Upper lobe of right lung (tissue), 1 donor: ENCODE measurements at places on chromosomes 13 and 19. TPM values are rescaled to one million over a fixed set of nuclear protein-coding genes. Genes with fewer than 3 reads are reported as not detected.
A peak's percentile ranks its signal among the peaks of the same experiment; 100 is the strongest.

DNA sequence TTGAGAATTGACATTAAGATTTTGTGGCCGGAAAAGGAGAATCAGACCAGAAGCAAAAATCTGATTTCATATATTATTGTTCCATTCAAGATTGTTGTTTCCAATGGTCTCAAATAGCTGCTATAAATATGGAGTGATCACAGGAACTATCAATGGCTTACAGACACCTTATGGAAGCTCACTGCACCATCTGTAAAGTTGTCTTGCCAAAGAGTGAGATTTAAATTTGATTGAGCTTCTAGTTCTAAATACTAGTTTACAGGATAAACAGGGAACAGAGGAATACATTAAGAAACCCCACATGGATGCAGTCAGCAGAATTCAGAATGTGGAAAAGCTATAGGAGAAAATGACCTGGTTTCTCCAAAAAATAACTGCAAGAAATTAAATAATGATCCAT is 47.0 kb upstream of the CALM3 start:
- no peak overlapping the region for H3K4me3 ChIP-seq
- H3K36me3 ChIP-seq = no peaks in the 10 kb centered on the region
- DNase-seq = no peak
- H3K27ac ChIP-seq = no peak overlapping the region
- no peaks in the 10 kb centered on the region for H3K27me3 ChIP-seq

DNA sequence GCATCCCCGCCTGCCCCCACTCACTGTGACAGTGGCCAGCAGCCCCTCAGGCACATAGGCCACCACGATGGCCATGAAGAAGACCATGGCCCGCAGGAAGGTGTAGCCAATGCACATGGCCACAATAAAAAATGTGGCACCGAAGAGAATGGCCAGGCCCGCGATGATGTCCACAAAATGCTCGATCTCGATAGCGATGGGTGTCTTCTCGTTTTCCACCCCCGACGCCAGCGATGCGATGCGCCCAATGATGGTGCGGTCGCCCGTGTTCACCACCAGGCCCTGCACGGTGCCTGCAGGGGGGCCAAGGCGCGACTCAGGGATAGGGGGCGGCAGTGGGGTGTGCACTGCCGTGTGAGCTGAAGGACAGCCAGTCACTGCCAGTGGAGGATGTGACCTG is 3.7 kb downstream of the ATP4A start:
- no peak for DNase-seq
- H3K4me1 ChIP-seq = peaks cover 6% of the 10 kb centered on the region
- H3K4me3 ChIP-seq = no peak overlapping the region
- H3K27me3 ChIP-seq = peaks cover 21% of the 10 kb centered on the region
- H3K36me3 ChIP-seq = no peaks in the 10 kb centered on the region
- H3K27ac ChIP-seq = no peak overlapping the region

The FOSB gene
- 3.6 TPM for total RNA-seq

DNA sequence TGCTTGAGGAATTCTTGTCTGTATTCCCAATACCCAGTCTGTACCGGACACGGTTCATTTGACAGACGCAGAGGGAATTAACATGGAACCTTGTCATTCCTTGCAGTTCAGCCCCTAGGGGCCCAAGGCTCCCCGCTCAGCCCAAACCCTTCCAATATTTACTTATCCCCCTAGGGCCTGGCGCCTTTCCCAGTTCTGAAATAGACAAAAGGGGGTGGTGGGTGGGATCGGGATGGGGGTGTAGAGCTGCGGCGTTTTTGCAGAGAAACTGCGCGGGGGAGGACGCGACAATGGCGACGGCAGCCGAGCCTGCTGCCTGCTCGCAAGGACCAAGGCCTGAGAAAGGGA is 583 bp downstream of the AKAP8L start:
- H3K27me3 ChIP-seq = no peaks in the 10 kb centered on the region
- no peak for DNase-seq
- peaks cover 36% of the 10 kb centered on the region for H3K4me1 ChIP-seq
- peak overlapping the region; percentile 91 for H3K27ac ChIP-seq
- peak overlapping the region; percentile 100 for H3K4me3 ChIP-seq

The PEAK3 gene
- total RNA-seq = 4.5 TPM

DNA sequence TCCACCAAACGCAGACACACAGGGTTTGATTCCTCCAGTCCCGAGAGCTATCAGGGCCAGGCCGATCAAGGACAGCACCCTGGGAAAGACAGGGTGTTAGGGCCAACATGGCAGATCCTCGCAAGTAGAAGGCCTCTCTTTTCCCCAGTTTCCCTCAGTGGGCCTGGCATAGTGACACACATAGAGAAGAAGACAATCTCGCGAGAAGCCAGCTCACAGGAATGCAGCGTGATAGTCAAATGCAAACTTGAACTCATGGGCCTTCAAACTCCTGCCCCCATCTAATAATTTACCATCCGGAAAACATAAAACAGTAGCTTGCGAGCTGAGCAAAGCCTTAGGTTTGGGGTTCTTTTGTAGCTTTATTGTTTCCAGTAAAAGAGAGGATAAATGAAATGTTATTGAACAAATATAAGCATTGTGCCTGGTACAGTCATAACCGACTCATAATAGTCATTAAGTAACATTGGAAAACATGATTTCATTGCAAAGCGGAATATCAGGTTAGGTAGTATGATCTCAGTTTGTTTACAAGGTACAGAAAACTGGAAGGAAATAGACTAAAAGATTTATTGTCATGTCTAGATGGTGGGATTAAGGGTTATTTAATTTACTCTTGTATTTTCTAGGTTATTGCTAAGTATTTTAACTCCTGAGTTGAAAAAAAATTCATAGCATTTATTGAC is 30.5 kb downstream of the SLC15A1 start:
- no peak overlapping the region for H3K4me3 ChIP-seq
- no peaks in the 10 kb centered on the region for H3K36me3 ChIP-seq
- H3K27me3 ChIP-seq = no peaks in the 10 kb centered on the region
- H3K27ac ChIP-seq = no peak overlapping the region
- no peak for DNase-seq

DNA sequence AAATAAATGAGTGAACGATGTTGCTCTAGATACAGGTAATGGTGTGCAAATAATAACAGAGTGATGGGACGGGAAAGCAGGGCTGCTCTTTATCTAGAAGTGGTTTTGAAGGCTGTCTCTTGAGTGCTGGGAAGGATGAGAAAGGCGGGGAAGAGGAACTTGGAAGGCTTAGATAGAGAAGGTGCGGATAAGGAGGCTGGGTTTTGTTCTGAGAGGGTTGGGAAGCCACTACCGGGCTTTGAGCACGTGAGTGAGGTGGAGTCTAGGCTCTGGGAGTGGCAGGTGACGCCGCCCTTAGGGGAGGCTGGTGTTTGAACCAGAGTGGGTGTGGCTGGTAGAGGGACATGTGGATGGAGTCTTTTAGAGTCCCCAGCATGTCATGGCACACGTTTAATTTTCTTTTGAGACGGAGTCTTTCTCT is 811 bp downstream of the ARMC6 start:
- H3K4me1 ChIP-seq = peaks cover 17% of the 10 kb centered on the region
- peak overlapping the region; percentile 96 for H3K27ac ChIP-seq
- peak; percentile 80 for DNase-seq
- no peaks in the 10 kb centered on the region for H3K27me3 ChIP-seq
- peaks cover 16% of the 10 kb centered on the region for H3K36me3 ChIP-seq
- peak overlapping the region; percentile 88 for H3K4me3 ChIP-seq

GRCh38 chr19:50640368-50640767 is 687 bp upstream of the SYT3 start:
- no peaks in the 10 kb centered on the region for H3K36me3 ChIP-seq
- no peak overlapping the region for H3K27ac ChIP-seq
- no peak overlapping the region for H3K4me3 ChIP-seq

The MUC16 gene
- 0.41 TPM for total RNA-seq

The SKA3 gene
- 1.7 TPM for total RNA-seq

The ZNF677 gene
- total RNA-seq = 16.2 TPM

GRCh38 chr19:57466489-57466888 is 9.5 kb upstream of the VN1R1 start:
- no peaks in the 10 kb centered on the region for H3K4me1 ChIP-seq
- no peak for DNase-seq
- H3K27me3 ChIP-seq = no peaks in the 10 kb centered on the region
- H3K4me3 ChIP-seq = no peak overlapping the region
- H3K27ac ChIP-seq = no peak overlapping the region
- no peaks in the 10 kb centered on the region for H3K36me3 ChIP-seq

GRCh38 chr13:40505196-40505595 is 161.2 kb downstream of the FOXO1 start:
- H3K27me3 ChIP-seq = no peaks in the 10 kb centered on the region
- no peaks in the 10 kb centered on the region for H3K4me1 ChIP-seq
- H3K36me3 ChIP-seq = no peaks in the 10 kb centered on the region
- H3K27ac ChIP-seq = no peak overlapping the region

DNA sequence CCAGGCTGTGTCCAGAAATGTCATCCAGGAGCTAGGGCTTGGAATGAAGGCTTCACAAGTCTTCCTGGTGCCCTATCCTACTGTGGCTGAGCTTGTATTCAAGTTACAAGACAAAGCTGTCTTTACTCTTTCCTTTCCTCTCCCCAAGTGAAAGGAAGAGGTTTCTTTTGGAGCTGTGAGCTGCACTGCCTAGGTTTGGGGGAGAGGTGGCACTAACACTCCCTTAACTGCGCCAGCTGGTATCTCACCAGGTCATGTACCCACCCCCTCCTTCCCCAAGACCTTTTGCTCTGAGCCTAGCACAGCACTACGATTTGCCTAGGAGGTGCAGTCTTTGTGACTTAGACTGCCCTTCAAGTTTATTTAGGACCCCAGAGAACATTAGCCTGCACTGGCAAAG is 2053.6 kb upstream of the PRR20A start:
- H3K27ac ChIP-seq = no peak overlapping the region
- no peaks in the 10 kb centered on the region for H3K36me3 ChIP-seq
- DNase-seq = no peak
- H3K4me3 ChIP-seq = no peak overlapping the region

GRCh38 chr13:112194167-112194530 is 127.2 kb downstream of the SOX1 start:
- no peaks in the 10 kb centered on the region for H3K36me3 ChIP-seq
- no peaks in the 10 kb centered on the region for H3K27me3 ChIP-seq
- DNase-seq = no peak
- H3K4me1 ChIP-seq = no peaks in the 10 kb centered on the region
- no peak overlapping the region for H3K27ac ChIP-seq

DNA sequence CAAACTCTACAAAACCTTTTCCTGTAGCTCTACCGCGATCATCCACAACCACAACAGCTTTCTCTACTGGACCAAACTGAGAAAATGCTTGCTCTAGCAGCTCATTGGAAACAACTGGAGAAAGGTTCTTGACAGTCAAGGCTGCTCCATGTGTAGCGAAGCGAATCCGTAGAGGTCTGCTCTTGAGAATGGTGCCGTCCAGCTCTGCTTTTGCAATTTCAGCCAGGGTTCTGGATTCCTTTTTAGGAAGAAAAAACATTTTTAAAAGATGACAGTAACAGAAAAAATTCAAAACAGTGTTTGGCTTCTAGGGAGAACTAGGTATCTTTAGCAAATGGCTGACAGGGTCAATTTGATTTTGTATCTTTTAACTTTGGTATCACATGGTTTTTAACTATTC is 10.4 kb downstream of the PSPC1 start:
- no peak overlapping the region for H3K27ac ChIP-seq
- H3K27me3 ChIP-seq = no peaks in the 10 kb centered on the region
- no peak overlapping the region for H3K4me3 ChIP-seq

- DNase-seq = no peak
- H3K4me1 ChIP-seq = no peaks in the 10 kb centered on the region
- H3K4me3 ChIP-seq = no peak overlapping the region
- no peaks in the 10 kb centered on the region for H3K27me3 ChIP-seq
- H3K36me3 ChIP-seq = no peaks in the 10 kb centered on the region
- no peak overlapping the region for H3K27ac ChIP-seq
Measured at GRCh38 chr19:41001243-41001971, 10.3 kb downstream of the CYP2B6 start.

The RFPL4AL1 gene
- not detected for total RNA-seq

GRCh38 chr13:30159446-30159839 is 147.9 kb downstream of the KATNAL1 start:
- no peak overlapping the region for H3K4me3 ChIP-seq
- H3K4me1 ChIP-seq = no peaks in the 10 kb centered on the region
- no peaks in the 10 kb centered on the region for H3K36me3 ChIP-seq
- no peak for DNase-seq

DNA sequence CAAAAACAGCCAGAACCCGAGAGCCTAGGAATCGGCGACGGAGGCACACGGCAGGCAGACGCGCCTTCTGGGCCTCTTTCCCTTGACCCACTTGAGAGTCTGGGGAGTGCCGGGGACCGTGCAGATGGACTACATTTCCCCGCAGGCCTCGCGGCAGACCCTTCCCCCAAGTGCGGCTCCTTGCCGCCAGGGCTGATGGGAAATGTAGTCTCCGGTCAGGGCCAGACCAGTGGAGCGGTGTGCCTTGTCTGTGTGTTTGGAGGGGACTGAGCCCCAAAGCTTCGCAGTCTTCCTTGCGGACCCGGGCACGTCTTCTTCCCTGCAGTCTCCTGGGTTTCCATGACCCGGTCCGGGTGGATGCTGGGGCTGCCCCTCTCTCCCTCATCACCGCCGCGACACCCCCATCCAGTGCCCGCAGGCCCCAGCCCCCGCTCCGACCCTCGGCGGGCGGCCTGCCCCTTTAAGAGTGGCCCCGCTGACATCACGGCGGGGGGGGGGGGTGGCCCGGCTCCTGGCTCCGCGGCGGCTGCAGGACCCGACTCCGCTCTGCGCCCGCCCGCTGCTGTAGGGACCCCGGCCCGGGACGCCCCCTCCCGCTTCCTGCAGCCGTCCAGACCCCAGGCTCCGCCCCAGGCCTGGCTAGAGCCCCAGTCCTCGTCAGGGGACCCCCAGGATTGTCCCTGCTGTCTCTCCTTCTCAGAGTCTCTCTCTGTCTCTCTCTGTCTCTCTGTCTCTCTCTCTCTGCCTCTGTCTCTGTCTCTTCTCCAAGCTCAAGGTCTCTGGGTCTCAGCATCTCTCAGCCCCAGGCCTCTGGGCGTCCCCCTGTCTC is 758 bp upstream of the CACNG7 start:
- H3K27me3 ChIP-seq = peaks cover 65% of the 10 kb centered on the region
- DNase-seq = no peak
- no peaks in the 10 kb centered on the region for H3K36me3 ChIP-seq

The CTXN1 gene
- total RNA-seq = 1.2 TPM

DNA sequence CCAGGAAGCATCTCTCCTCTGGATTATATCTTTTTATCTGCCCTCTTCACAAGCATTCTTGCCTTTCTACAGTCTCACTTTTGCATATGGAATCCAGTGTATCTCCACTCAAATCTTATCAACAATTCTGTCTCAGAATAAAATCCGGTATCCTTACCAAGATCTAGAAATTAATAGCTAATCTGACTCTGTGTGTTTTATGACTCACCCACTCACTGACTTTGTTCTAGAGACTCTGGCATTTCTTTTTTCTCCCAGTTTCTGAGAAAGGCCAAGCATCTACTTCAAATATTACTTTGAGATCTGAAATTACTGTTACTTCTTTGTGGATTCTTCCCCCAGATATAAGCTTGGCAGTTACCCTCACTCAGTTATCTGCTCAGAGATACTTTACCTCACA is 913.5 kb upstream of the ATXN8OS start:
- no peaks in the 10 kb centered on the region for H3K27me3 ChIP-seq
- H3K36me3 ChIP-seq = no peaks in the 10 kb centered on the region
- H3K27ac ChIP-seq = no peak overlapping the region
- no peak overlapping the region for H3K4me3 ChIP-seq
- H3K4me1 ChIP-seq = no peaks in the 10 kb centered on the region
